ENCODE measurements at places on chromosomes 6 and 20.

DNA sequence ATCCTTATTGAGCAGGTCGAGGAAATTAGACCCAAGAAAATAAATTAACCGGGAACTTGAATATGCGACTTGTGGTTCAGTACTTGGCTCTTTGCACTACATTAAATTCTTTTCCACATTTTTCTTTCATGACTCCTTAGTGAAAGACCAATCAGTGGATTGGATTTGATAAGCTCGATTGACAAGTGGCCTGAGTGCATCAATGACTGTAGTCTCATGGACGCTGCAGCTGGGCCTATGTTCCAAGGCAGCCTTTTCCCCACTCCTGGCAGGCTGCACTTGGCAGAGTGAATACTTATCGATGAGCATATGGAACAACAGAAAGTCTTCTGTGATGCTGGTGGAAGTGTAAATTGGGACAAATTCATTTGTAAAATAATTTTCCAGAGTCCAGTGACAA is 210.8 kb upstream of the EXOC2 start:
- no peak for DNase-seq

- no peak for DNase-seq
Measured at GRCh38 chr6:8110725-8111124, 8.4 kb upstream of the EEF1E1 start.

GRCh38 chr20:20463933-20464374 is 96.0 kb downstream of the INSM1 start:
- DNase-seq, result peak; percentile 66

GRCh38 chr6:163716690-163717089 is 302.2 kb downstream of the QKI start:
- no peak for DNase-seq

GRCh38 chr6:26598267-26598666 is 1.5 kb downstream of the ABT1 start:
- no peak for DNase-seq

- DNase-seq, result no peak
Measured at GRCh38 chr20:32485770-32486478, 99.2 kb downstream of the NOL4L start.

- no peak for DNase-seq
Measured at GRCh38 chr6:149132336-149132735, 185.2 kb upstream of the TAB2 start.

- no peak for DNase-seq
Measured at GRCh38 chr20:47189060-47189459, 167.4 kb downstream of the ZMYND8 start.

GRCh38 chr6:3237761-3238662 is 10.6 kb upstream of the TUBB2B start:
- DNase-seq, result no peak

DNA sequence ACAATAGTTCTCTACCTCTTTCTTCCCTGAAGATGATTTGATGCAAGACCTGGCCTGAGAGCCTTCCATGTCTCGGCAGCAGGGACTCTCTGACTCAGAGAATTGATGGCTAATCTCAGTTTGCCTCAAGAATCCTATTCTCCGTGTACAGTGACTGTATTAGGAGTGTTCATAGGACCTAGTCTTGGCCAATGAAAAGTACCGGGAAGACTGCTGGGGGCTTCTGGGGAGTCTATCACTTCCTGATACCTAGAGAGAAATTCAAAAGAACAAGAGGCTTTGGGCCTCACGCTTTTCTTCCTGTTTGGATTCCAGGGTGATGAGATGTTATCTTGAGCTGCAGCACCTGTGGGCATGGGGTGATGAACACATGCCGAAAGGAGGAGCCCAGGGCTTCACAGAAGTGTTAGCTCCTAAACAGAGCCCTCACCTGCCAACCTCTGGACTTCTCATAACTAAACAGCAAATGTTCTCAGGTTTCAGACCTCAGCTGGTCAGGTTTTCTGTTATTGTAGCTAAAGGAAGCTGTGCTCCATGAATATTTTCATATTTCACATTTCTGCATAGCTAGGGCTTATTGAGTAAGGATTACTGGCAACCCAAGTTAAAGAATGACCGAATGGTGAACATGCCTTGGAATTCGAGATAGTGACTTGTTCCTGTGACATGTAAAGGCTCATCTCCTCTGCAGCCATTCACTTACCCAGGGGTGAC is 323.1 kb upstream of the AGPAT4 start:
- no peak for DNase-seq

GRCh38 chr6:23498013-23498412 is 628.0 kb upstream of the NRSN1 start:
- no peak for DNase-seq

DNA sequence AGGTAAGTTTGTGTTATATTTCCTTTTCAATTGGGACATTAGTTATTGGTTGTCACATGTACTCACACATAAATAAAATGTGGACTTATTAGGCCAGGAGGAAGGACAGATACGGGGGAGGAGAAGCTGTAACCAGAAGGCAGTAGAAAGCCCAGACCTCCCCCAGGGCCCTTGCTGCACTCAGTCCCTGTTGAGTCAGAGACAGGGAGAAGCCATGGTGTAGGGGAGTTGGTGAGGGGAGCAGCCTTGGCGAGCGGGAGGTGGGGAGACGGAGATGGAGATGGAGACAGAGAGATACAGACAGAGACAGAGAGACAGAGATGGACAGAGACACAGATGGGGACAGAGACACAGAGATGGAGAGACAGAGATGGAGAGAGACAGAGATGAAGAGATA is 263.2 kb downstream of the DLL1 start:
- DNase-seq, result no peak

DNA sequence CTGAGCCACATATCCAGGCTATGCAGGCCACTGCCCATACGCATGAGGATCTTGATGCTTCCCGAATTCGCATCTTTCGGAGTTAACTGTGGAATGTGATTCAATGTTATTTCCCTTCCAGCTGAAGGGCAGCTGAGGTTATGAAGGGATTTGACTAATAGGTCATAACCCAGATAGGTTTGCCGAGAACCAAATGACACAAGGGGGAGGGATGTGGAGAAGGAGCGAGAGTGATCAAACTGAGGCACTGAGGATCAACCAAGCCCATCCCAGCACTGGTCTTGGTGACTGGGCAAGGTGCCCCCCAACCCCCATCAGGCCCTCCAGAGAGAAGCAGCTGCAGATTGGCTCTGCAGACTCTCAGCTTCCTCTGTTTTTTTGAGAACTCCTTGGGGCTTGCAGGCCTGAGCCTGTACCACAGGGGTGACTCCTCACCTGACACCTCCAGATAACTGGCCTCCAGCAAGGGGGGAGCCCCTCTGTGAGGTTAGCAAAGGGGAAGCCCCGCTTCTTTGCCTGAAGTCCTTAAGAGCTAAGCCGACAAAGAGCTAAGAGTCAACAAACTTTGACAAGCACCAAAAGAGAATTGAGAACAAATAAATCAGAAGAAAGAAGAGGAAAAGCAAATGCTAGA is 185.9 kb downstream of the PDE7B start:
- no peak for DNase-seq

All from NCI-H446 (cell line).